ENCODE measurements at places on chromosomes 4 and X. TPM values are rescaled to one million over a fixed set of nuclear protein-coding genes. Genes with fewer than 3 reads are reported as not detected.

GRCh38 chr4:144873226-144873990 lies 224.6 kb downstream of the ANAPC10 start:
- DNase-seq: no peak

DNA sequence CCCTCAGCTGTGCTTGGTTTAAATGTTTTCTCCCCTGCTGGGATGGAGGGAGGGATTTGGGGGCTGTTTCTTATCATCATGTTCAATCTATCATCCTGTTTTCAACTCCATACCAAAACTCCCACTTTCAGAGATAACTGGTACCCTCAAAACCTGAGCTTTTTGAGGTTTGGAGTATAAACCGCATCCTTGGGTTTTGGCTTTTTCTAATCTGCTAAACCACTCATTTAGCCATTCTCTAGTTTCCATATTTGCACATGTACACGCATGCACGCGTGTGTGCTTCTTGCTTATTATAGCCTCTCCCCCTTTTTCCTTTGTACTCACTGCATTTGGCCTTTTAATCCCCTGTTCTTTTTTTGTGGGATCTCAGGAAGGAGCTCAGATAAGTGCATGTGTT lies 116.7 kb upstream of the TEX13D start:
- DNase-seq: no peak

- no peak for DNase-seq
Observed at GRCh38 chr4:184896868-184897715, 71.3 kb upstream of the ACSL1 start.

- DNase-seq: no peak
Observed at GRCh38 chr4:83748711-83749110, 212.8 kb downstream of the GPAT3 start.

DNA sequence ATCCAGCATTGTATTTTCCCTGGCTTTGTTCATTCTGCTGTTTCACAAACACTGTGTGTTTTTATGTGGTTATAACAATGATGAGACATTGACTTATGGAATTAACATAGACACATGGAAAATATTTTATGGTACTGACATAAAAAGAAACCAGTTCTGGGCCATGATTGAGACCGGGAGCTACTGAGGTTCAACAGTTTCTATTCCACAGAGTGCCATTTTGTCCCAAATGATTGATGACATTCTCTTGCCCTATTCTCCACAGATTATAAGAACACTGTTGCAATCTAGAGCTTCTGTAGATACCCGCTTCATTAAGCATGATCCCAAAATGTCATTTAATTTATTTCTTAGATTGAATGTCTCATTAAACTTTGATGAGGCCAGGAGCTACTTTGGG lies 326.8 kb downstream of the RPA4 start:
- DNase-seq: no peak

DNA sequence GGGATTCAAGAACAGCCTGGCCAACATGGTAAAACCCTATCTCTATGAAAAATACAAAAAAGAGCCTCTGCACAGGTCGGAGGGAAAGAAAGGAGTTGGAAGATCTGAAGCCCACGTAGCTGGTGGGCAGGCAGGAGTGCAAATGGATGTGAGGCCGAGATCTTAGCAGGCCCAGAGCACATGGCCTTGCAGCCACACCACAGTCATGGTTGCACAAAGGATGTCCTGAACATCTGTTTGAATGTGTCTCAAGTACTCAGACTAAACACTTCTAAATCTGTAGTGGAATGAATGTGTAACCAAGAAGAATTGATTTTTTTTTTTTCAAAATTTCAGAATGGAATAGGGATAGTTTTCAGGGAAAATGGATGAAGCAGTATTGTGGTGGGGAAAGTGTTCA lies 10.8 kb downstream of the CA5B start:
- no peak for DNase-seq

GRCh38 chrX:16185725-16186136 lies 18.4 kb downstream of the MAGEB17 start:
- DNase-seq: no peak

GRCh38 chr4:96183611-96184010 lies 343.7 kb downstream of the PDHA2 start:
- DNase-seq: no peak

GRCh38 chr4:44679060-44679459 lies 840 bp downstream of the GUF1 start:
- DNase-seq: no peak

GRCh38 chrX:79130857-79131256 lies 13.6 kb upstream of the GPR174 start:
- no peak for DNase-seq

- DNase-seq: no peak
Observed at GRCh38 chr4:156408749-156409148, 455.1 kb upstream of the CTSO start.

DNA sequence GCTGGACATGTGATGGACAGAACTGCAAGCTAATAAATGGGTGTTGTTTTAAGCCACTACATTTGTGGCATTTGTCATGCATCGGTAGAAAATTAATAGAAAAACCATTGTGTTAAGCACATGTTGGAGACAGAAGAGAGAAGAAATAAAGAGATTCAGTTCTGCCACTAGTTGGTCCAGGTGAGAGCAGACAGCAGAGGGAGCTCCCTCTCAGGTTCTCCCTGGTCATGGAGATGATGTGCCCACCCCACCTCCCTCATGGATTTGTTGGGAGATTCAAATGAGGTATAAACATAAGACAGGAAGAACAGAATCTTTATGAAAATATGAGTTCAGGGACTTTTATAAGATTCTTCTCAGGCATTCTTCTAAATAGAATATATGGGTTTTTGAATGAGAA lies 36.8 kb upstream of the OCIAD2 start:
- no peak for DNase-seq

- no peak for DNase-seq
Observed at GRCh38 chr4:184217634-184218033, at the start of gene ENPP6. TSS of gene ENPP6 (minus strand) at chr4:184217873. CDS start at chr4:184217819, 54 bp downstream.

- DNase-seq: peak; percentile 79
Observed at GRCh38 chr4:6362896-6363295, 93.2 kb downstream of the WFS1 start.

- no peak for DNase-seq
Observed at GRCh38 chr4:149077181-149077580, 635.0 kb upstream of the NR3C2 start.

DNA sequence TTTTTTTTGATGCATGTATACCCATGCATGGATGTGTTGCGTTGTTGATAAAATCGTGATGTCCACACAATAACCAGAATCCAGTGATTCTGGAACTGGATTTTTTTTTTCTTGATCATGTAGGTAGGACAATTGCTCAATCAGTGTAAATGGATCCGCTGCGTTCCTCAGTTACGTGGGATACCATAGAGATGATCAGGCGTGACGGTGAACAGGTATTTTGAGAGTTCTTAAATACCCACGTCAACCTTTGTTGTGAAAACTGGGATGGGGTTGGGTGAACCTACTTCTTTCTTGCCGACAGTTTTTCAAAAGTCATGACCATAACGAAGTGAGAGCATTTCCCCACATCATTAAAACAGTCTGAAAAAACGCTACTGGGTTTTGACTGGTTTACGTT lies 913 bp upstream of the SMIM10L2A start:
- DNase-seq: no peak

- no peak for DNase-seq
Observed at GRCh38 chr4:10728016-10728415, 43.4 kb upstream of the CLNK start.

GRCh38 chr4:15778289-15779241 lies at the start of gene CD38:
TSS of gene CD38 (plus strand) at chr4:15778328. CDS start at chr4:15778415, 87 bp downstream.
- DNase-seq: peak; percentile 79

- no peak for DNase-seq
Observed at GRCh38 chr4:16783119-16783518, 115.3 kb downstream of the LDB2 start.

DNA sequence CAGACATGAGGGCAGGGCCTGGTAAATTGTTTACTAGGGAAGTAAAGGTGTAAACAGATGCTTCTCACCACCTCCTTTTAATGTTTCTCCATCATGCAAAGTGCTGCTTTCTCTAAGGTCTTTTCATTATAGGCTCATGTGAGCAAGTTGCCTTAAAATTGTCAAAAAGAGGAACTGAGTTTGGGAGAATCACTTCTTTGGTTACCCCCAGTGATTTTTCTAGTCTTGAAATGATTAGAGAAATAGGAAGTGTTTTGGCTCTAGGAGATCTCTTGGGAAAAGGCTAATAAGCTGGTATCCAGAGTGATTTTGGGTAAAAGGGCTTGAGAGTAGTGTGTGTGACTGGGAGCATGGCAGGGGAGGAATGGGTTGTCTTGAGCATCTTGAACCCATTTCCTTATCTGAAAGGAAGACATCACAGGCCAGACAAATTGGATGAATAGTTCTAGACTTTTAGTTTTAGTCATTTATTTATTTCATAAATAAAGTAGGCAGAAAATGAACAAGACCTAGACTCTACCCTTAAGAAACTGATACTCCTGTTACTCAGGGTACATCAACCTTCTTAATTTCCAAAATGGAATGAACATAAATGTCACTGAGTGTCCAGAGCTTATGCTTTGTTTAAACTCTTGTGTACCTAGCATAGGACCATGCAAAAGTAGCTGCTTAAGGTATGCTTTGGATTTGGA lies 14.2 kb downstream of the GRPR start:
- DNase-seq: no peak

- DNase-seq: peak; percentile 84
Observed at GRCh38 chr4:7987148-7987989, 47.7 kb upstream of the AFAP1 start.

GRCh38 chr4:16290681-16291420 lies 64.6 kb upstream of the TAPT1 start:
- no peak for DNase-seq

GRCh38 chr4:166165829-166166420 lies 292.9 kb downstream of the TLL1 start:
- peak; percentile 89 for DNase-seq

GRCh38 chrX:40471965-40472648 lies 108.7 kb upstream of the ATP6AP2 start:
- DNase-seq: peak; percentile 82

DNA sequence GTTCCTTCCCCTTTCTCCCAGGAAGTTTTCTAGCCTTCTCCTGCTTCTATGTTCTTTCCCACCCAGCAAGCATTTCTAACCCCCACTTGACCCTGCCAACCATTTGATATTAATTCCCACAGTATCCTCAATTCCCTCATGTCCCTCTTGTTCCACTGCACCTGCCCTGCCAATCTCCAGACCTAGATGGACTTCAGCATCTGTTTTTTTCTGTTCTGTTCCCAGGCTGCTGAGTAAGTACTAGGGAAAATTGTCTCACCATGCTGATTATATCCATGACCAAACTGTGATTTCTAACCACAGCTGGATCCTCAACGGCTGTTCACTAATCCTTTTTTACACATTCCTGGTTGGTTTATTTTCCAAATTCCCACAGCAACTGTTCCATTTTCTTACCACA lies 37.7 kb downstream of the CLCN5 start:
- no peak for DNase-seq

MAGEB2 gene
- not detected for polyA plus RNA-seq

SMAD1 gene
- 8.9 TPM for polyA plus RNA-seq

AKAP17A gene
- polyA plus RNA-seq: 19.6 TPM

NCAPG gene
- polyA plus RNA-seq: 0.19 TPM

ZNF732 gene
- not detected for polyA plus RNA-seq

TMEM150C gene
- 22.9 TPM for polyA plus RNA-seq

FRMPD4 gene
- polyA plus RNA-seq: not detected

PAGE3 gene
- polyA plus RNA-seq: not detected

BBS7 gene
- 8.0 TPM for polyA plus RNA-seq
